ENCODE measurements at places on chromosomes 6 and 20. TPM values are rescaled to one million over a fixed set of nuclear protein-coding genes. Genes with fewer than 3 reads are reported as not detected.

CAGE1 gene
- not detected for total RNA-seq

CLPSL2 gene
- 0.99 TPM for total RNA-seq

NOP56 gene
- total RNA-seq: 545 TPM

ADGB gene
- total RNA-seq: not detected

FKBP5 gene
- total RNA-seq: 126 TPM
